ENCODE measurements at places on chromosomes 16 and 17.
A peak's percentile ranks its signal among the peaks of the same experiment; 100 is the strongest.

DNA sequence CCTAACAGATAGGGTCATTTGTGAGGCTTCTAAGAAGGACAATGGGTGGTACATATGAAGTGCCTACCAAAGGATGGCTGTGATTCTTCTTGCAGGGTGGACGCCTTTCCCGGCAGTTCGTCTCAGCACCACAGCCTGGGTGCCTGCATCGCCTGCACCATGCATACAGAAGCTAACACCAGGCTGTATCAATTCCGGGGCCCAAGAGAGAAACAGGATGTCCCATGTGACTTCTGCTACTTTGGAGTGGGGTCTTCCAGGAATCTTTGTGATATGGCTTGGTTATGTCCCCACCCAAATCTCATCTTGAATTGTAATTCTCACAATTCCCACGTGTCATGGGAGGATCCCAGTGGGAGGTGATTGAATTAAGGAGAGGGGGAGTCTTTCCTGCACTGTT lies 251.6 kb upstream of the TNRC6C start:
- DNase-seq = no peak

DNA sequence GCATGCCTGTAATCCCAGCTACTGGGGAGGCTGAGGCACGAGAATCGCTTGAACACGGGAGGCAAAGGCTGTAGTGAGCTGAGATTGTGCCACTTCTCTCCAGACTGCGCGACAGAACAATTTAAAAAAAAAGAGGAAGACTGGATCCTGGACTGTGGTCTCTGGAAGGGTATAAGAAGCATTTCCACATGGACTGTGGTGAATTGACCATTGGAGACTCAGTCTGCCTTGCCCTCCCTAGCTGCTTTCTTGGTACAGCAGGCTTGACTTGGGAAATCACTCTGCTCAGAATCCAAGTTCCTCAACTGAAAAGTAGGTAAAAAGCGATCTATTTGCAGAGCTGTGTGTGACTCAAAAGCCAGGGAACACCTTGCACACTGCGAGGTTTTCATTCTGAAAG lies 1.0 kb upstream of the MGRN1 start:
- no peak for DNase-seq

GRCh38 chr16:64865069-64865696 lies 256.7 kb downstream of the CDH11 start:
- DNase-seq = no peak

DNA sequence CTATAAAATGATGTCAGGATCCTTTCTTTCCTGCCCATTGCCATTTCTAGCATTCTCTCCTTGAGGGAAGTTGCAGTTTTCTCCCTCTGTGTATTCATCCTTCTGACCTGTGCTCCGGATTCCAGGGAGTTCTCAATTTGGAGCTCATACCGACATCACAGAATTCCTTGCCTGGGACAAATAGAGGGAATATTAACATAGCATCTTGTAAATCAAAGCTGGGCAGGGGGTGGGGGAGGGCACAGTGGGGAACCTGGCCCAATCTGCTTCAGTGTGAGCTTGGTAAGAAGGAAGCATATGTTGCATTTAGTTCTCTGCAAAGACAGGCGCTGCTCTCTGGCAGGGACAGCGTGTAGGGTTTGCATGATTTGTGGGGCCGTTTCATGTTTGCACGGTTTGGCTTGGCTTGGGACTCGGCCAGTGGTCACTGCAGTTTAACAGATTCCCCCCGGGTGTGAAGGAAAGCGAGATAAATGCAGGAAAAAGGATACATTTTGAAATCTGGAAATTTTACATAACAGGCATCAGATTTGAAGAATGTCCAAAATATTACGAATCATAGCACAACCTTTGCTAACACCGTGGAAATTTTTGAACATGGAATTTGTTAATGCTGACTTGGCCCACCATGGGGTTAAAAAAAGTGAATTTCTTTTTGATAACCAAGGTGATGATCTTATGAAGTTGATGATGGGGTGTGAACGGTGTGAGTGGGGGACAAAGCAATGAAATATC lies 178.0 kb downstream of the WWOX start:
- DNase-seq = no peak

GRCh38 chr16:67708368-67708771 lies 10.7 kb downstream of the GFOD2 start:
- DNase-seq = no peak

GRCh38 chr17:57009737-57010445 lies 32.0 kb downstream of the SCPEP1 start:
- DNase-seq = peak; percentile 76

- no peak for DNase-seq
These were observed 54.3 kb downstream of the NLK start for GRCh38 chr17:28096756-28097155.

DNA sequence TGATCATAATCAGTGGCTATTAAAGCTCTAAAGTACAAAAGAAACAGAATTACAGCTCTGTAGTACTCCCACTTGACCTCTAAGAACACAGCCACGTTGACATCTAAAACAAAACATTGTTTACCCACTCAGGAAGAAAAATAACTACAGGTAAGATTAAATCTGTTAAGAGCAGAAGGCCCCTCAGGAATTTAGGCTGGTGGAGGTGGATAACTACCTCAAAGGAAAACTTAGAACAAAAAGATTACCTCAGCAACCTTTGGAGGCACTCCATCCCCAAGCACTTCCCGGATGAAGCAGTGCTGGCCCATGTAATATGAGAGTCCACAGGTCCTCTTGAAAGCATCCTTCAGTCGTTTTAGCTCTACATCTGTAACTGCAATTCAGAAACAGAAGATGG lies 46.7 kb downstream of the USP32 start:
- DNase-seq = no peak

- no peak for DNase-seq
These were observed 1.4 kb upstream of the CTRB1 start for GRCh38 chr16:75217389-75217851.

GRCh38 chr16:82782715-82783251 lies 156.0 kb downstream of the CDH13 start:
- no peak for DNase-seq

DNA sequence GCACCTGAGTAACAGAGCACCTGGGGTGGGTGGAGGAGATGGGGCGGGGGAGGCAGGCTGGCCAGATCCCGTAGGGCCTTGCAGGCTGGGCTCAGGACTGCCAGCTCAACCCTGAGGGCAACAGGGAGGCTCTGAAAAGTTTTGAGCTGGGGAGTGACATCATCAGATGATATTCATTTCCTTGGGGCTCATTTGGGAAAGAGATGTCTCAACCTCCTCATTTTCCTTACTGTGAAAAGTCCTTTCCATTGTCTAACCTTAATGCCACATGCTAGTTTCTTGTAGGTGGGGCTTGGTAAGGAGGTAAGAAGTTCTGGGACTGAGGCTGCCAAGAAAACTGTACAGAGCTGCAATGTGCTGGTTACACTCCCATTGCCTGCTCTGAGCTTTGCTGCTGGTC lies 3.7 kb downstream of the TNS4 start:
- DNase-seq = no peak

DNA sequence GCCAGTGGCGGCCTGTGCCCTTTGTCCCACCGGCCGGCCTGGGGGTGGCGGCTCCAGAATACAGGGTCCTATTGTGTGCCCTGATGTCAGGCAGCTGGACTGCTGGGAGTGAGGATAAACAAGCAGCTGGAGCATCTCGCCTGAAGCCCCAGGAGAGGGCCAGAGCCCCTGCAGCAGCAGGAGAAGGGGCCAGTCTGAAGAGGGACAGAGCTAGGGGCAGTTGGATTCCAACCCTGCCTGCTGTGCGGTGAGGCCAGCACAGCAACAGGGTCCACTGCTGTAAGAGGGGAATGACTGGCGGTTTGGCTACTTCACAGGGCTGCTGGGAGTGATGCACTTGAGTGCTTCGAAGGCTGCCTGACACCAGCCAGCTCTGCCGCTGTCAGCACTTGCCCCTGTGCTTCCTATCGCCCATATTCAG lies 25.0 kb downstream of the RAB11FIP4 start:
- DNase-seq = no peak

DNA sequence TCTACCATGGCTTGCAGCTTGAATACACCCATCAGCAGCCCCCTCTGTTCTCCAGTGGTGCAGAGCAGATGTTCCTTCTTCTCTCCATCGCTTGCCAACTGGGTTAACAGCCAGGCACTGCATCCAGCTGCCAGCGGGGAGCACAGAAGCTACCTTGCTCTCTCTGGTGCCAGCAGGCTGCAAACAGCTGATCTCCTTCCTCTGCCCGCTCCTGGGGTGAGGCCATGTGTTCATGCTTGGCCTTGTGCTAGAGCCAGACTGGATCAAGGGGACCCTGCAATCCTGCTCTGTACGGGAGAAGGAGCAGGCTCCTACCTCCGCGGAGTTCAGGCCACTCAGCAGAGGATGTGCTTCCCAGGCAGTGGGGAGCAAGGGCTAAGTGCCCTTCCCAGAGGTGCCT lies 24.1 kb upstream of the ENGASE start:
- DNase-seq = no peak

GRCh38 chr16:71867939-71868338 lies 16.0 kb downstream of the ZNF821 start:
- no peak for DNase-seq

DNA sequence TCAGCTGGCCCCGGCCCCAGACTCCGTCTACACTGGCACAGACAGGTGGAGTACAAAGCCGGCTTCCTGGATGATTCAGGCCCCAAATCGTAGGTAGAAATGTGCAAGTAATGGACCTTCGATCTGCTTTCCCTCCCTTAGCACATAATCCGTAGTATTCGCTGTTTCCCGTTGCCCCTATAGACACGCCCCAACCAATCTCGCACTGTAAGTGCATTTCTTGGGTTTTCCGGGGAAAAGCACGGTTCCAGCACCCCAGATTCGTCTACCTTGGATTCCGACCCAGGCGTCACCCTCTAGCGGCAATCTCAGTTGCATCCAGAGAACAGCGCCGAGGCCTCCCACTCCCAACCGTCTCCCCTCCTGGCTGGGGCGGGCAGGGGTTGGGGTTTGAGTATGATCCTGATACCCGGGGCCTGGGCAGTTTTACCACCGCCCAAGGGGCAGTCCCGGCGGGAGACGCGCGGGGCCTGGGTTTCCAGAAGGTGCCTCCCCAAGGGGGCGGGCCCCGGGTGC lies 12.1 kb upstream of the FOXF1 start:
- DNase-seq = no peak

- no peak for DNase-seq
These were observed 24.9 kb downstream of the TRIM16 start for GRCh38 chr17:15659236-15659635.

DNA sequence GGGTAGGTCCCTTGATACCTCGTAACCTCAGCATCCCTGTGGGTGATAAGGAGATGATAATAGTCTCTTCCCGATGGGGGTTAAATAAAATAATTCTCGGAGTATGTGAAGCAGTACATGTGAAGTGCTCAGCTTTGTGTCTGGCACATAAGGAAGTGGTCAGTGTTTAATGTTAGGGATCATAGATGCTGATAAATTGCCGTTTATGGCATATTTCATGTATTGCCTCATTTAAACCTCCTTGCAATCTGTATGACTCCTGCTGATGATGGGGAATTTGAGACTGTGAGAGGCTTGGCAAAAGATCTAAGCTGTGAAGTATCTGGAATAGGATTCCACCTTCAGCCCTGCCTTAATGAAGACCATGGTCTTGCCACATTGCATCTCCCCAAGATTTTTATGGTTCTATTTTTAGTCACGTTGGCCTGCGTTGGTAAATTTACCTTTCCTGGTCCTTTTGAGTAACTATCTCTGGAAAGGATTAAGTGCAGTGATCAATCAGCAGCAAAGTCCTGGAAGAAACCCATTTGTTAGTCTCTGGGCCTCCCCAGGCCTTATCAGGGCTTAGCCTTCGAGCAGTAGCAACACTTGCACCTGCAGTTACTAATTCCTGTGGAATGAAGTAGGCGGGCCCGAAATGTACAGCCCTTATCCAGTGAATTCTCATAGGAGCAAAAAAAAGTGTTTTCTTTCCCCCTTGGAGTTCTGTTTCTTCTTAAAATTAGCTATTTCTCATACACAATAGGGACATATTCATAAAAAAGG lies 144.9 kb downstream of the WWOX start:
- DNase-seq = no peak

- DNase-seq = no peak
These were observed 1525.1 kb downstream of the CDH11 start for GRCh38 chr16:63596716-63597115.

GRCh38 chr16:46853713-46854443 lies 22.9 kb upstream of the C16orf87 start:
- DNase-seq = peak; percentile 78

DNA sequence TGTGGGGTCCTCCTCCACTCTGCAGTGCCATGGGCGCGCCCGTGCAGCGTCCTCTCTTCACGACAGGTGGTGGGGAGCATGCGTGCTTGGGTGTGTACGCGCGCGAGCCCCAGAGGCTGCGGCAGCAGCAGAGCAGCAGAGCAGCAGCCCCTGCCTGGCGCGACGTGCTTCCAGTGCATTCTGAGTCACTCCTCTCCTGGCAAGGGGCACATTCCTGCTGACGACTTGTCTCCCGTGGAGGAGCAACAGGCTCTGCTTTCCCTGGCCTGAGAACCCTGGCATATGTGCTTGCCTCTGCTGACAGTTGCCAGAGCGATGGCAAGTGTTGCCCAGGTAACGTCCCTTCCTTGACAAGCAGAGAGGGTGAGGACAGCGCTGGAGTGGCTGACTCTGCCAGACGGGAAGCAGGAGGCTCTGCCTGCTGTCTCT lies 133.8 kb upstream of the PLCG2 start:
- DNase-seq = no peak

- no peak for DNase-seq
These were observed 33.4 kb downstream of the BRD7 start for GRCh38 chr16:50335196-50335958.

GRCh38 chr16:2828521-2828840 lies 1.6 kb upstream of the ZG16B start:
- DNase-seq = no peak

DNA sequence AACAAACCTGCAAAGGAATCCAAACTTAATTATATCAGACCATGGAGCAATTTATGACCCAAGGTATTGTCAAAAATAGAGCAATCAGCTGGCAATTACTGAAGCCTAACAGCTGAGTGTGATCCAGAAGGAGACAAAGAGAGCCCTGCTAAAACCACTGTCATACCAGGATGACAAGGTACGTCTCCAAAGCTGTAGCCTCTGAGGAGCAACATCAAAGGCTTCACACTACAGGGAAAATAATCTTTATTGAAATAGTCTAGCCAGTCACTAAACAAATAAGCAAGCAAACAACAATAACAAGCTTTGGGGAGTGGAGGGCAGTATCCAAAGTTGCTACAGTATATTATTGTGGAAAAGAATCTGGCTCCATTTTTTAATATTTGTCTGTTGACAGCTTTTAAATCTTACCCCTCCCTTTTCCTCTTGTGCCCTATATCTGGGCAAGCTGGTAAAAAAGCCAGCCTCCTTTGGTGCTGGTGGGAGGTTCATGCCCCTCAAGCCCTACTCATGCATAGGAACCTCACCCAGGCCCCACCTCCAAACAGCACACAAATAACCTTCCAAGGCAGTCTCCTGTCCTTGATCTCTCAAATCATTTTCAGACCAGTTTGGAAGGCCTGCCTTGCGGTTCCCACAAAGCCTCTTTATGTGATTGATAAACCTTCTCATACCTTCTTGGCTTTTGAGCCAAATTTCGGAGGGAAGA lies 73.7 kb downstream of the ITFG1 start:
- DNase-seq = no peak

- no peak for DNase-seq
These were observed 38.8 kb downstream of the RPGRIP1L start for GRCh38 chr16:53664724-53665345.

All from iPS DF 6.9 (cell line).